ENCODE measurements at places on chromosomes 2 and 18.
A peak's percentile ranks its signal among the peaks of the same experiment; 100 is the strongest.

DNA sequence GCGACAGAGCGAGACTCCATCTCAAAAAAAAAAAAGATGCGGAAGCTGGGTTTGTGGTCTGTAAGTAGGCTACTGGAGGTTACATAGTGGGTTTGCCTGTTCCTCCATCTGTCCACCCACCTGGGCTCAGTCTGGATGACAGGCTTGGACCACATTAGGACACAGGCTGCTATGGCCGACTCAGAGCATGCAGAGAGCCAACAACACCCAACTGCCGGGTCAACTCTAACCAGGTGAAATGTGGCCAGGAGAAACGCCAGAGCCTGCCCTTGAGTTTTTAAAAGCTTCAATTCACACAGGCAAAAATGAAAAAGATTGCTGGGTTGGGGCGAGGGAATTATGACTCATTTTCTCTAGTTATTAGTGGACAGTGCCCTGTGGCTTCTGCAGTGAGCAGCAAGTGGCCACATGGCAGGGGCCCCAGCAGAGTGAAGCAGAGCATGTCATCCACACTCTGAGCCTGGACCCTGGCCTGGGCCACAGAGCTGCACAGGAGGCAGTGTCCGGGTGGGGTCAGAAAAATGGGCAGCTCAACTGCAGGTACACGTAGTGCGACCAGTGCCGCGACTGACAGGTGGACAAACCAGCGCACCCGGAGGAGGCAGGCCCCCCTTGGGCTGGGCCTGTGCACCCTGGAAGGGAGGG lies 67.4 kb downstream of the BIN1 start:
- no peak for DNase-seq

DNA sequence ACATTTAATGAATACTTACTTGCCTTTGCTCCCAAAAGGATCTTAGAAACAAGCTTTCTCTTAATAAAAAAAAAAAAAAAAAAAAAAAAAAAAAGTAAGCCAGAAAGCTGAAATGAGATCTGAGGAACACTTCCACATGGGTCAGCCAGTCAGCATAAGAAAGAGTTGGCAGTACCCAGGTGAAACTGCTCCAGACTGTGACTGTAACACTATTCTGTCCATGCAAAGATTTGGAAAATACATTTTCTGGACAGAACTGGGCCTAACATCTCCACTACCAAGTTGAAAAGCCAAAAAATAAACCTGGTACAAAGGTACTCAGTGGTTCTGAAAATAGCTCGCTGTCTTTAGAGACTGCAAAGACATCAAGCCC lies 135.7 kb downstream of the THADA start:
- no peak for DNase-seq

- no peak for DNase-seq
Measured at GRCh38 chr18:5891184-5891853, 4.0 kb downstream of the TMEM200C start.

DNA sequence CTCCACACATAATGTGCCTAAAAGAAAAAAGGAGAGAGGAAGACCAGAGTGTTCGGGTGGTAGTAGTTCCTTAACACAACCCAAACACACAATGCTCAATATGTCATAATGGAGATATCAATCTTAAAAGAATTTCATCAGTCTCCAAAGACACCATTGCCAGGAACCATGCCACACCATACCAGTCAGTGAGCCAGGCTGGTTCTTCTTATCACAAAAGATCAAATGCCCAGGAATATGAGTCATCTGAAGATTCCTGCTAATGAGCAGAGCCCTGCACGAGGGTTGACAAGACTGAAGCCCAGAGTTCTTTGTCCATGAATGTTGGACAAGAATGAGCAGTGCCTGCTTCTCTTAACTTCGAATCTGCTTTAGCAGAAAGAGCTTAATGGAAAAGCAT lies 262.3 kb downstream of the ZNF516 start:
- no peak for DNase-seq

- no peak for DNase-seq
Measured at GRCh38 chr18:25453556-25454269, 101.7 kb upstream of the ZNF521 start.

DNA sequence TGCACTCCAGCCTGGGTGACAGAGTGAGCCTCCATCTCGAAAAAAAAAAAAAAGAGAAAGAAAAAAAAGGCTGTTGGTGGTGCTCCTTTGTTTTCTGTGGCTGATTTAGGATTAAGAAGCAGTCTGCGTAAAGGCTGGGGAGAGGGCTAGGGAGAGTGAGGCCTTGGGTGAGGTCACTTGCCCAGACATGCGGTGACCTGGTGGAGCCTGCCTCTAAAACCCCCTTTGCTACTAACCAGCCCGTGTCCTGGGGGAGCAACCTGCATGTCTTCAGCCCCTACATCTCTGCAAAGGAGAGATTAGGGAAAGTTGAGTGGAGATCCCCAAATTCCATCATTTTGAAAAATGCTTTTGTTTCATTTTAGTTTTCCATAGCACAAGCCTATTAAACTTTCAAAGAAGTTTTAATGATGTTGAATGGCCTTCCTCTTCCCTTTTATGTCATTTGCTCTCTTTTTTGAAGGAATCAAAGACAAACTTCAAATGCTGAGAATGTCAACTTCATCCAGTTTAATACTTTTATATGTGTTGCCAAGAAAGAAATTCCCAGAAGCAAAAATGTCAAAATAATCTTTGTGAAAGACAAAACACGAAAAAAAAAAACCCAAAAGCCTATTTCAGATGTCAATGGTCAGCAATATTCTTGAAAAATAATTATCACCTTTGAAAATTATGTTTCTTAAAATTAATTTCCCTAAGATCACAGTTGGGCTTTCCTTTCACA lies 38.9 kb upstream of the RALBP1 start:
- DNase-seq = no peak

GRCh38 chr18:41226186-41226585 lies 728.8 kb upstream of the PIK3C3 start:
- peak; percentile 0 for DNase-seq

DNA sequence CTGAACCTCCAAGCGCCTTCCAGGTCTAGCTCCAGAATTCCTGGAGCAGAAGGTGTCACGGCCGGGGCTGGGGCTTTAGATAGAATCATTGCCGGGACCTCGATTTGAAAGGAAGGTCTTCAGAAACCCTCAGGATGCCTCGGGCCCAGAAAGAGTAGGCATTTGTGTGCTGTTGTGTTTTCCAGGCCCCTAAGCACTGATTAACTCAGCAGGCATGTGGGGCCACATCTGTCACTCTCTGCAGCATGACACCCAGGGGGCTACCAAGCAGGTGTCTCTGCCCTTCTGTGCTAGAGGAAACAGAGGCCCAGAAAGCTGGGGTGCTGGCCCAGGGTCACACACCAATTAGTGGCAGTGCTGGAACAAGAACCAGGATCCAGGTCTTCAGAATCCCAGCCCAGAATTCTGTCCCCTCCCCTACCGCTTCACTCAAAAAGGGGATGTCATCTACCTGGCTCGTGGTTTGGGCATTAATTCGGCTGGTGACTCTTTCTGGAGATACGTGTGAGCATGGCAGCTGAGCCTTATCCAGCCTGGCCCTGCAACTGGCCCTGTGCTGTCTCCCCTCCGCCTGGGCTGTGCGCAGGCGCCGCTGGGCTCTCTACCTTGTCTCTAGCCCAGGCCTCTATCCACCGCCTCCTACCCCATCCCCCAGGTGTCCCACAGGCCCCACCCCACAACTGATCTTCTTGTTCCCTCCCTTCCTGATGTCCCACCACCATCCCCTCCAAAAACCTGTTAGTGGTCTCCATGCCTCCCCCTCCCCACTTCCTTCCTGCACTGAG lies 245.4 kb downstream of the ATAD2B start:
- no peak for DNase-seq

- no peak for DNase-seq
Measured at GRCh38 chr2:65026154-65026553, 30.1 kb upstream of the CEP68 start.

GRCh38 chr2:96507957-96508520 lies 2.9 kb upstream of the NEURL3 start:
- DNase-seq = peak; percentile 64

GRCh38 chr2:160479269-160479668 lies 14.3 kb downstream of the RBMS1 start:
- DNase-seq = no peak

DNA sequence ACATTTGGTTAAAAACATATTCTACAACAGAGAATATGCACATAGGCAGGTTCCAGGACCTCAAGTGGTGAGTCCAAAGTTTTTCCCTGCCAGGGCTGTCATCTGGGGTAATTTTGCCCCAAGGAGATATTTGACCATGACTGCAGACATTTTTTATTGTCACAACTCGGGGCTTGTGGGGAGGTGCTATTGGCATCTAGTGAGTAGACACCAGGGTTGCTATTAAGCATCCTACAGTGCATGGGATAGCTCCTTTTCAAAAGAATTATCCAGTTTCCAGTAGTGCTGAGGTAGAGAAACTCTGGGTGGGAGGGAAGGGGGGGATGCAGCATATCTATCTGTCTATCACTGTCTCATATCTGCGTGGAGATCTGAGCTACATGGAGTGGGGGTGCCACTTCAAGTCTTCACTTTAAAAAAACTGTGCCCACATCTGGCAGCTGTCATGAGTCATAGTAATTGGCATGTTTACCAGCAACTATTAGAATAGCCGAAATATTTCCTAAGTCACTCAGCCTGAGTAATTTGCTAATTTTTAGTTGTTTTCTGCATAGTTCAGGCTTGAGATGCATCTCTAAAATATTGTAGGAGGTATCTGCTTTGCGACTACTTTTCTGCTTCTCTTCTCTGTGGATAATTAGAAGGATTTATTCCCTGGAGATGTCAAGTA lies 254.0 kb upstream of the RBMS1 start:
- peak; percentile 70 for DNase-seq

GRCh38 chr18:79111483-79111882 lies 42.3 kb downstream of the ATP9B start:
- DNase-seq = no peak

GRCh38 chr18:70373042-70373519 lies 84.2 kb downstream of the SOCS6 start:
- peak; percentile 27 for DNase-seq

DNA sequence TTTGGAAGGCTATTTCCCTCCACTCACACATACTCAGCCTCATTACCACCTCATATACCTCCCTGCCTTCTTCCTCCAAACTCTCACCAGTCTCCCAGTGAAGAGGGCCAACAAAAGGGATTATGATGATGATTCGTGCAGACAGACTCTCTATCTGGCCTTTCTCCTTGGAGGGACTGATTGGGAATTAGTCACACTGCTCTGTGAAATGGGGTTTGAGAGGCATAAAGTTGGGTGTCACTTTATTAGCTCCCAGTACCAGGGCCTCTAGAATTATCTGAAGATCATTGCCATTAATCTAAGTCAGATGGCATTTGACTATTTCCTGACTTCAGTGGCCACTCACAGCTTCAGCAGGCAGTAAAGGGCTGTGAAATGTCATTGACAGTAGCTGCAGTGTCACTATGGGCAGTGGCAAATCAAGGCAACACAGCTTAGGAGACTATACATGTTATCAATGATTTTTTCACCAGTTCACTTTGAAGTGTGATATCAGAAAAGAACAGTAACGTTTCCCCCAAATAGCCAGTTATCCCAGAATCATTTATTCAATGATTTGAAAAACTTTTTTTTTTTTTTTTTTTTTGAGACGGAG lies 17.4 kb downstream of the CNRIP1 start:
- no peak for DNase-seq

GRCh38 chr2:12674644-12675328 lies 42.0 kb upstream of the TRIB2 start:
- no peak for DNase-seq

GRCh38 chr2:55153584-55154299 lies 78.4 kb downstream of the CLHC1 start:
- DNase-seq = peak; percentile 37

DNA sequence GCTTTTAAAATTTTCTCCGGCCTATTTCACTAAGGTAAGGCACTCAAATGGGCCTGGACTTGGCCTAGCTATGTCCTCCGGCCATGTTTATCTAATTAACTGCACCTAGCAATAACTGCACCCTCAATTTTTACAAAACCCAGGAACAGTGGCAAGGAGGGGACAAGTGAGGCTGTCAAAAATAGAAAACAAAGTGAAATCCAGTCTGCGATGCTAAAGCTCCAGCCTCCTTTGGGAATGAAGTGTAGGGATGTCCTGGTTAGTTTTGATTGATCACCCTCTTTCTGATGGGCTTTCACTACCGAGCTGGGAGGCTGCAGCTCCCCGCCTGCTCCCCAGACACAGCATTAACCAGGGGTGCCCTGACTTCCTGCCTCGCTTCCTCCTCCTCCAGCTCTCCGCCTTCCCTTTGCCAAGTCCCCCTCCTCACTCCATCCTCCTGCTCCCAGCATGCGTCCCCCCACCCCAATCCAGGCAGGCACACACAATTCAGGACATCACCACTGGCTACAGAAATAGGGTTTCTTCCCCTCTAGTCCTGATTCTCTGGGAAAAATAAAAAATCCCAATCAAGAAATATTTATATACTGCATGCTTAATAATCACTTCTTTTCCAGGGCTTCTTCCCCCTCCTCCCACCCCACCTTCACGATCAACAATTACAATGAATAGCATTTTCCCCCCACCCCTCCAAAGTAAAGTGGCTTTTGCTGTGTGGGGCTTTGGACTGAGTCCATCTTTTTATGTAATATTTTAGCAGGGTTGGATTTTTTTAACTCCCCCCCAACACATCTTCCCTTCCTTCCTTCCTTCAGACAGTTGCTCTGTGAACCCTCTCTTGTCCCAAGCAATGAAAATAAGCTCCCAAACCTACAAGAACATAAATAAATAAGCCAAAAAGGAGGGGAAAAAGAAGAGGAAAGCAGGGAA lies 3.3 kb upstream of the POU3F3 start:
- no peak for DNase-seq

- DNase-seq = no peak
Measured at GRCh38 chr18:26286008-26286407, 59.8 kb downstream of the TAF4B start.

GRCh38 chr18:56319953-56320352 lies 318.4 kb downstream of the TXNL1 start:
- no peak for DNase-seq

DNA sequence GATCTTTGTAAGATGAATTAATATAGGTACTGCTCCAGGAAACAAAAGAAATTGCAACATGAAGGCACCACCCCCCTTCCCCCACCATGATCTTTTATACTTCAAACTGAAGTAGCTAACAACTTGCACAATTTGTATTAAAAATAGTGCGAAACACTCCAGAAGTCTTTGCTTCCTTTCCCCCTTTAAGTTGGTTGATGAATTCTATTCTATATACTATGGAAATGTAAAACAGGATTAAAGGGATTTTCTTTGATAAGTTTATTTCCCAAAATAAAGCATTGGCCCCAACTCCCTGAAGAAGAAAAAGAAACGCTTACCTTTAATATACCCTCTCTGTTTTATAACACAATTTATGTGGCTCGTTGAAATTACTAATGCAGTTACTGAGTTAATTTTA lies 227.1 kb downstream of the ARHGAP15 start:
- no peak for DNase-seq

Data from RWPE1 (cell line).